ENCODE measurements at places on chromosomes 13 and 19. TPM values are rescaled to one million over a fixed set of nuclear protein-coding genes. Genes with fewer than 3 reads are reported as not detected.

Gene EXOC3L2
- not detected for total RNA-seq

GRCh38 chr19:4046946-4047683 is 19.6 kb downstream of the ZBTB7A start:
- no peak for DNase-seq

DNA sequence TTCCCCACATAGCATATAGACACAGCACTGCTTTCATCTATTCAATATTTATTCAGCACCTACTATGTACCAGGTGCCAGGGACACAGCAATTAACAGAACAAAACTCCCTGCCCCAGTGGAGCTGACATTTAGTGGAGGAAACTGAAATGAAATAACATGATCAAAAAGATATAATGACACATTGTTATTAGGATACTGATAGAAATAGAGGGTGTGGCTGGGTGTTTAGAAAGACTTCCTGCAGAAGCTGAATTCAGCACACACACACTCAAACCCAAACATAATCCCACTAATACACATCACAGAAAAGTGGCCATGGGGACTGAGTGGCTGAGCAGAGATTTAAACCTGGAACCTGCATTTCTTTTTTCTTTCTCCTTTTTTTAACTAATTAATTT is 3.8 kb upstream of the CDC37 start:
- no peak for DNase-seq

GRCh38 chr19:19948800-19949199 is 48.1 kb downstream of the ZNF93 start:
- DNase-seq = no peak
